ENCODE measurements at places on chromosomes 3 and 15.

- H3K36me3 ChIP-seq, result peaks cover 1% of the 10 kb centered on the region
- no peak overlapping the region for H3K4me3 ChIP-seq
- no peaks in the 10 kb centered on the region for H3K4me1 ChIP-seq
- H3K27ac ChIP-seq, result no peak overlapping the region
- H3K27me3 ChIP-seq, result peaks cover 12% of the 10 kb centered on the region
Measured at GRCh38 chr3:135155228-135155627, 360.2 kb downstream of the EPHB1 start.

- no peak overlapping the region for H3K27ac ChIP-seq
- H3K4me3 ChIP-seq, result no peak overlapping the region
- H3K27me3 ChIP-seq, result no peaks in the 10 kb centered on the region
- no peaks in the 10 kb centered on the region for H3K36me3 ChIP-seq
- no peak for DNase-seq
- peaks cover 4% of the 10 kb centered on the region for H3K4me1 ChIP-seq
Measured at GRCh38 chr3:55204417-55204816, 276.6 kb upstream of the LRTM1 start.

GRCh38 chr3:49841126-49841696, 15.2 kb downstream of the TRAIP start:
- no peak overlapping the region for H3K27ac ChIP-seq
- H3K36me3 ChIP-seq, result peaks cover 2% of the 10 kb centered on the region
- no peaks in the 10 kb centered on the region for H3K27me3 ChIP-seq
- no peak overlapping the region for H3K4me3 ChIP-seq
- no peak for DNase-seq

DNA sequence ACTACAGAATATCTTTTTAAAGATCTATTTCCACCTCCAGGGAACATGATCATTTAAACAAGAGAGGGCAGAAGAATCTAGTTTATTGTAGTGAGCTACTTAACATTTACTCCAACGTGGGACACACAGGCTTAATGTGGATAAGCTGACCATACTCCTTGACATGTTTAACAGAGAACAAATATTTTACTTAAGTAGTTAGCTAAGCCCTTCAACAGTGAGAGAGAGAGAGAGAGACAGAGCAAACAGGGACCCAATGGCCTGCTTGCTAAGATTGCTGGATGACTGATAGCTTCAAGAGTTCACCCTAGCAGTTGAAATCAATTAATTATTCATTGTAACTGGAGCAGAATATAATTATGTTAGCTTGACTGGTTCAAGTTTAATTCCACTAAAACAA, 158.6 kb downstream of the ADAM10 start:
- DNase-seq, result no peak
- peak overlapping the region; percentile 92 for H3K27ac ChIP-seq
- H3K4me3 ChIP-seq, result no peak overlapping the region
- peaks cover 5% of the 10 kb centered on the region for H3K36me3 ChIP-seq
- H3K4me1 ChIP-seq, result peaks cover 49% of the 10 kb centered on the region

DNA sequence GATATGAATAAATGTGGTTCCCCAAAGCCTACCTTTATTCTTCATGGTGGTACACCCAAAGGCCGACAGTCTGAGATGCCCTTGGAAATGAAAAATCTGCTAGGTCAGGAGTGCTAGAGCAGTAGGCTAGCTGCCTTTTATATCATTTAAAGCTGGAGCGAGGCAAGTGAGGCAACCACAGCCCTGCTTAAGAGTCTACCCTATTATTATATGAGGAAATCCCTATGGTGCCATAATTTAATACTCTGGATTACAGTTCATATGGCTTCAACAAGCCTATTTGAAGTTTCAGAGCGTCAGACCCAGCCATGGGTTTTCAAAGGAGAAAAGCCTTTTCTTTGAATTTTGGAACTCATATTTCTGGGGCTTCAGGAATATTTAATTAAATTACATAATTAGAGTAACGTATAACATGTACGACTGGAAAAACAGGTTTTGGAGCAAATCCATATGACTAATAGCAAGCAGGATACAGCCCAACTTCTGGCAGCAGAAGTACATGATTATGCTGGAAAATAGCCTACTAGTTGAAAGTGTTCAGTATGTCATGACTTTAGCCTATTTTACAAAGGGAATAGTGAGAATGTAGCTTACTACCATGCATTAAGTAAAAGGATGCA, 18.0 kb upstream of the SLTM start:
- no peaks in the 10 kb centered on the region for H3K36me3 ChIP-seq
- peaks cover 5% of the 10 kb centered on the region for H3K4me1 ChIP-seq
- no peak overlapping the region for H3K4me3 ChIP-seq
- no peak overlapping the region for H3K27ac ChIP-seq
- DNase-seq, result no peak

DNA sequence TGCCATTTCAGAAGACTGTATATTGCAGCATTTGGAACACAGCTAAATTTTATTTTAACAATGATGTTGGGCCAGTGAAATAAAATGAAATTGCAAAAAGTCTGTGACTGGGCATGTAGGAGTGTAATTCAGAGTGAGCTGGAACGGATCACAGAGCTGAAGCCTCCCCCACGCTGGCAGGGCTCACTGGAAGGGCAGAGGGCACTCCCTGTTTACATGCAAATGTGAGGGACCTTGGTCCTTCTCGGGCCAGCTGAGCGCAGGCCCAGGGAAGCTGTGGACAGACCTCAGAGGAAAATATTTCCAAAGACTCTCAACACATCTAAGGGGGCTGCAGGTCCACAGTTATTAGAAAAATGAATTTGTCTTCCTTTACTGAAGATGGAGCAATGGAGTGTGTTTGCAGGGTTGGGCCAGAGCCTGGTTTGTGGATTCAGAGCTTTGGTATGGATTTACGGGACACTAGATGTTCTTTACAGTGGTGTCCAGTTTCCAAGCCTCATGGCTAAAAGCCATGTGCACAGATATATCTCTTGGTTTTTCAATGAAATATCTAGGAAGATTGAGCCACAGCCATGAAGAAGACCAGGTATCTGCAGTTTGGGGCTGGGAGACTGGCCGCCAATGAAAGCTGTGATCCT, 32.0 kb downstream of the TRPM1 start:
- DNase-seq, result no peak
- H3K4me1 ChIP-seq, result no peaks in the 10 kb centered on the region
- no peak overlapping the region for H3K4me3 ChIP-seq
- no peaks in the 10 kb centered on the region for H3K36me3 ChIP-seq

- peaks cover 10% of the 10 kb centered on the region for H3K27me3 ChIP-seq
- no peak overlapping the region for H3K27ac ChIP-seq
- no peaks in the 10 kb centered on the region for H3K36me3 ChIP-seq
- no peaks in the 10 kb centered on the region for H3K4me1 ChIP-seq
- no peak overlapping the region for H3K4me3 ChIP-seq
Measured at GRCh38 chr3:42701371-42702065, 1.1 kb downstream of the HHATL start.

DNA sequence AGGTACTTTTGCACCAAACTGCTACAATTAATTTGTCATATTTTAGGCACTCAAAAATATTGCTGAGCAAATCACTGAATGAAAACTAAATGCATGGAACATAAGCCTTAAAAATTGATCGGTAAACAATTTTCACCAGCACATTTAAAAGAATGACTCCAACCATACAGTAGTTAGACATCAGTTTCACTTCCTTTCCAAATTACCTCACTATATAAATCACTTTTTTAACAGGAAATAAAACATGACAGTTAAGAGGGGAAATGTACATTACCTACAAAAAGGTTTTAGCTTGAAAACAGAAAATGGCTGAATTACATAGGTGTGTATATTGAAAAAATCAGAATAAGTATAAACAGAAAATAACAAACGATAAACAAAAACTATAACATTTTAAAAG, 108.4 kb downstream of the SERPINI1 start:
- peaks cover 10% of the 10 kb centered on the region for H3K4me1 ChIP-seq
- no peak overlapping the region for H3K27ac ChIP-seq
- no peak overlapping the region for H3K4me3 ChIP-seq
- H3K36me3 ChIP-seq, result no peaks in the 10 kb centered on the region
- no peak for DNase-seq

DNA sequence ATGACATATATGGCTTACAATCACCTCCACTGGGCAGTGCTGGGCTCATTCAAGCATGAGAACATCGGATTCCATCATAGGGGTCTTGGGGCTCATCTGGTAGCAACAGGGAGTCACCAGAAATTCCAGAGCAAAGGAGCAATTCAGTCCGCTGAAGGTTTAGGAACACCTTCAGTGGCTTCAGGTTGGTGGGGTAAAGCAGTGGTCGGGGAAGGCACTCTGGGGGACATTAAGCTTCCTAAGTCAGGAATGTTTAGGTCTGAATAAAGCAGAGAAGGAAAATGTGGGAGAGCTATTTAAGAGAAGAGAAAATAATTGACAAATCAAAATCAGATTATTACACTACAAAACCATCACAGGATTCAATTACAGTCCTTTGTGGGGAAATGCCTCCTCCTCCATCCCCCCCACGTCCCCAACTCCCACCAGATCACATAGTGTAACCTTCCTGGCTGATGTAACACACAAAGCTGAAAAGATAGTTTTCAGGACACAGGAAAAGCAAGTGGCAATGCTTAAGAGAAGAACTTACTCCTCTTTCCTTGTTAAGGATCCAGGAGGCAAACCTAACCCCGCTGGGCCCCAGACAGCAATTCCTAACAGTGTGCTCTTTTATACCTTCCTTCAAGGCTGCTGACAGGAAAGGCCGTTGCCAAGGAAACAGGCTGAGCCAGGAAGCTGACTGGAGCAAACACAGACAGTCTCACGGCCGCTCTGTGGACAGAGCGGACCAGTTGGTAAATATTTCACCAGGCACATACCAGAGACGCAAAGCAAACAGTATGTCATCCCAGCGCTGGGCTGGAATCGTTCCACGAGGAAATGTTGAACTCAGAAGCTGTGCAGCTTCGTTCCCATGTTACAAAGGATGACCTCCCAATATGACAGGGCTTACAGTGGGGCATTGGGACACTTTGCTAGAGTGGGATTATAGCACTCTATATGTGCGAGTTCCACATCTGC, 57.5 kb upstream of the LMCD1 start:
- H3K4me1 ChIP-seq, result peaks cover 27% of the 10 kb centered on the region
- no peak overlapping the region for H3K27ac ChIP-seq
- H3K4me3 ChIP-seq, result no peak overlapping the region
- peaks cover 2% of the 10 kb centered on the region for H3K36me3 ChIP-seq
- DNase-seq, result peak; percentile 69

GRCh38 chr3:138461896-138462295, 27.5 kb downstream of the ESYT3 start:
- DNase-seq, result no peak
- no peak overlapping the region for H3K27ac ChIP-seq
- H3K4me1 ChIP-seq, result no peaks in the 10 kb centered on the region
- no peaks in the 10 kb centered on the region for H3K36me3 ChIP-seq
- H3K4me3 ChIP-seq, result no peak overlapping the region

- H3K4me3 ChIP-seq, result no peak overlapping the region
- no peak overlapping the region for H3K27ac ChIP-seq
- peaks cover 18% of the 10 kb centered on the region for H3K4me1 ChIP-seq
- H3K27me3 ChIP-seq, result peaks cover 11% of the 10 kb centered on the region
Measured at GRCh38 chr15:80242802-80243201, 9.2 kb downstream of the CTXND1 start.

DNA sequence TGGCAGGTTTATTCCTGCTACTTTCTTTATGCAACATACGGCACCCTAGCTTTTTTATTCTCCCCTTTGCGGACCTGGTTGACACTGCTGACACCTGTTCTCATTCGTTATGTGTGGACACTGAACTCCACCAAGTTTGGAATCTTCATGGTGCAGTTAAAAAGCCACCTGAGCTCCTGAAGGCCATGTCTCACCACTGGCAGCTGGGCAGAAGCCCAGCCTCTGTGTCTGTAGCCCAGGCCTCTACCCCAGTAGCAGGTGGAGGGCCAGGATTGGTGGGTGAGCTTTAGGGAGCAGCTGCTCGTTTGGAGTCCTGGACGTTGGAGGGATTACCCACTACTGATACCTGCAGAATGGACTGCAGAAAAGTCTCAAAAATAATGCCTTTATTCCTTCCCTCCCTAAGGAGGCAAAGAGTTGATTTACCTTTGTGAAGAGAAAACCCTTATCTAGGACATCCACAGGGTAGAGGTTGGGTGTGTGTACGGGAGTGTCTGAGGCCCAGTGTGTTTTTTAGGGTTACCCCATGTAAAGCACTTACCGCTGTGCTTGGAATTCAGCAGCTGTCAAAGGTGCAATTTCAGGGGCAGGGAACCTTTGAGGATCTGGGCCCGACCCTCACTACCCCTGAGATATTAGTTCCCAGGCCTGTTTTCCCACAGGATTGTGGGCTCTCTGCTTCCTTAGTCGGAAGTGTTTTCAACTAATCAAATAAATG, 637 bp upstream of the CCNDBP1 start:
- H3K27me3 ChIP-seq, result no peaks in the 10 kb centered on the region
- H3K36me3 ChIP-seq, result peaks cover 4% of the 10 kb centered on the region
- DNase-seq, result no peak
- H3K4me3 ChIP-seq, result peak overlapping the region; percentile 84
- H3K4me1 ChIP-seq, result peaks cover 6% of the 10 kb centered on the region

- no peaks in the 10 kb centered on the region for H3K4me1 ChIP-seq
- no peaks in the 10 kb centered on the region for H3K27me3 ChIP-seq
- no peak overlapping the region for H3K27ac ChIP-seq
- no peaks in the 10 kb centered on the region for H3K36me3 ChIP-seq
Measured at GRCh38 chr3:131922356-131922755, 112.5 kb downstream of the CPNE4 start.
